ENCODE measurements at places on chromosomes 11 and 22.

DNA sequence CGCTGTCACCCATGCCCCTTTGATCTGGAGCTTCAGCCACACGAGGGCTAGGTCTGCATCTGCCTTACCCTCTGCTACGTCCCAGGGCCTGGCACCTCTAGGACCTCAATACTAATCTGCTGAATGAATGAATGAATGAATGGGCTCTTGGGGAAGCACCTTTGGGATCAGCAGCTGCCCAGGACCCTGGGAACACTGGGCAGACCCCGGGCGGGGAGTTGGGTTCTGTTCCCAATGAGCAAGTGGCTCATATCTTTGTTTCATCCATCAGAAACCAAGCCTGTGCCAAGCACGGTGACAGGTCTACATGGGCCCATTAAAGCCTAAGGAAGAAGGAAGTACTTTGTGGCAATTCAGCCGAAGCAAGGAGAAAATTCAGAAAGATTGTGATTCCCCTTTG is 41.5 kb upstream of the SHISAL1 start:
- DNase-seq: no peak

DNA sequence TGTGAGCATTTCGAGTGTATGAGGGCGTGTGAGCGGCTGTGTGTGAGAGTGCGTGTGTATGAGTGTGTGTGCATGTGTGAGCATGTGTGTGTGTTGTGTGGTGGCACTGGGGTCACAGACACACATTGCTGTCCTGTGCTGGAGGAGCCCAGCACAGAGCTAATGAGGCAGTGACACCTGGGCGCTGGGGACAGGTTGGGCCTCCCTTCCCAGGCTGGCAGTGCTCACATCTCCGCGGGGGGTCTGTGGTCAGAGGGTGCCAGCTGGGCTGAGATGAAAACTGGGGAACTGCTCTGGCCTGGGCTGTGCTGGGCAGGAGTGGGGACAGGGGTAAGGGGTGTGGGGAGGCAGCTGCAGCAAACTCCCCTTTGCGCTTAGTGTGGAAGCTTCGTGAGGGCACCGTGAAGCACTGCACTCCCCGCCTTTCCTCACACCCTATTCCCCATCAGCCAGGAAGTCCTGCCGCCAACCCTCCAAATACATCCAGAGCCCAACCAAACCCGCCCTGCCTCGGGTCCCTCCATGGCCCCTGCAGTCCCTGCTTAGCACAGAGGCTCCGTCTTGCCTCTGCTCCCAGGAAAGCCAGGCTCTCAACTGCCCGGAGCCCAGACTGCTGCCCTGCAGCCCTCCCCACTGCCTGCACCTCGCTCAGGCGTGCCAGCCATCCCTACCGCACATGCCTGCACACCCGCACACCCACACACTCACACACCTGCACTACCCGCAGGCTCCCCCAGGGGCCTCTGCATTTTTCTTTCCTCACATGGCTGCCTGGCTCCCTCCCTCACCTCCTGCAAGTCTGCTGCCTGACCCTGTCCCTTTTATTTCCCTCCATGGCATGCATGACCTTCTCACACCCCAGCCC is 62.0 kb upstream of the THY1 start:
- no peak for DNase-seq

GRCh38 chr11:77029829-77030228 is 4.4 kb upstream of the B3GNT6 start:
- no peak for DNase-seq

GRCh38 chr11:76256448-76256847 is 50.1 kb upstream of the WNT11 start:
- DNase-seq: no peak

DNA sequence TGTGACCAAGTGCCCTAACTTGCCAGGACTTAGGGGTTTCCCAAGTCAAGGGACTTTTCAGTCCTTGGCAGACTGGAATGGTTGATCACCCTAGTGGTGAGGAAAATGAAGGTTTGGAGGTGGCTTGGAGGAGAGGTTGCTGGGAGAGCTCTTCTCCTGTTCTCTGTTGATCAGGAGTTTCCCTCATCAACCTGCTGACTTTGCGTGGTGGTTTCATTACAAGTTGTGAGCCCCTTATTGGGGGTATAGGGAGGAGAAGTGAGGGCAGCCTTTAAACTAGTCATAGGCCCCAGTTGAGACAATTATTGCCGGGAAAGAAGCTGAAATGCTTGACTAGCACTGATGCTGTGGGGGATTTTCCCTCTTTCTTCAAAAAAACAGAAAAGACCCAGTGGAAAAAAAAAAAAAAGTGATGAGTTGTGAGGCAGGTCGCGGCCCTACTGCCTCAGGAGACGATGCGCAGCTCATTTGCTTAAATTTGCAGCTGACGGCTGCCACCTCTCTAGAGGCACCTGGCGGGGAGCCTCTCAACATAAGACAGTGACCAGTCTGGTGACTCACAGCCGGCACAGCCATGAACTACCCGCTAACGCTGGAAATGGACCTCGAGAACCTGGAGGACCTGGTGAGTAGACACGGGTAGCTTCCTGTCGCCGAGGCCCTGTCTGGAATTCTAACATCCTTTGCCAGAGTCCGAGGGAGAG is at the start of gene CXCR5:
CXCR5 (plus strand) TSS at position 525 of the 704 bp plus-strand sequence; CDS start at position 575, 50 bp downstream.
- no peak for DNase-seq

DNA sequence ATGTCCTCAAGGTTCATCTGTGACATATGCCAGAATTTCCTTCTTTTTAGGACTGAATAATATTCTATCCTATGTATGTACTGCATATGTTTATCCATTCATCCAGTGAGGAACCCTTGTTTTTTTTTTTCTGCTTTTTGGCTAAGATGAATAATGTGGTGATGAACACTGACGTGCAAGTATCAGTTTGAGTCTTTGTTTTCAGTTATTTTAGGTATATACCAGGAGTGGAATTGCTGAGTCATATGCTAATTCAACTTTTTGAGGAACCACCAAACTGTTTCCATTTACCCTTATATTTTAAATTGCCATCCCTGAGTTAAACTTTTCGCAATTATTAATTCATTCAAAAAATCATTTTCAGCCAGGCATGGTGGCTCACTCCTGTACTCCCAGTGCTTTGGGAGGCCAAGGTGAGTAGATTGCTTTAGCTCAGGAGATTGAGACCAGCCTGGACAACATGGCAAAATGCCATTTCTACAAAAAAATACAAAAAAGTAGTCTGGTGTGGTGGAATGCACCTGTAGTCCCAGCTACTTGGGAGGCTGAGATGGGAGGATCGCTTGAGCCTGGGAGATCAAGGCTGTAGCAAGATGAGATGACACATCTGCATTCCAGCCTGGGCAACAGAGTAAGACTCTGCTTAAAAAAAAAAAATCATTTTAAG is 64.2 kb downstream of the MICAL2 start:
- DNase-seq: no peak

DNA sequence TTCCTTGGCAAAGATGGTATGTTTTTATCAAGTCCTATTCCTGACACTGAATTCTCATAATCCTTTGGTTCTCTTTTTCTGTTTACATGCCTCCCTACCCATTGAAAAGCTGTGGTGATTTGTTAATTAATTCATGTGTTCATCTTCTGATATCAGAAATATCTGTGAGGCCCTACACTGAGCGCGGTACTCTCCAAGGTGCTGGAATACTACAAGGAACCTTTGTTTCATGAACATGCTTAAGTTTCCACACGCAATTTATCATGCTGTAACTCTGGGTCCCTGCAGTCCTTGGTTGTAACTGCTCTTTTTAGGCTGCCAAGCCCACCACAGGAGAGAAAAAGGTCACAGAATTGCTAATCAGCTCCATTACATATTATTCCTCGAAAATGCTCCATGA is 331.8 kb downstream of the FAT3 start:
- DNase-seq: no peak

GRCh38 chr11:47355283-47356128 is 3.0 kb upstream of the MYBPC3 start:
- DNase-seq: peak; percentile 79

DNA sequence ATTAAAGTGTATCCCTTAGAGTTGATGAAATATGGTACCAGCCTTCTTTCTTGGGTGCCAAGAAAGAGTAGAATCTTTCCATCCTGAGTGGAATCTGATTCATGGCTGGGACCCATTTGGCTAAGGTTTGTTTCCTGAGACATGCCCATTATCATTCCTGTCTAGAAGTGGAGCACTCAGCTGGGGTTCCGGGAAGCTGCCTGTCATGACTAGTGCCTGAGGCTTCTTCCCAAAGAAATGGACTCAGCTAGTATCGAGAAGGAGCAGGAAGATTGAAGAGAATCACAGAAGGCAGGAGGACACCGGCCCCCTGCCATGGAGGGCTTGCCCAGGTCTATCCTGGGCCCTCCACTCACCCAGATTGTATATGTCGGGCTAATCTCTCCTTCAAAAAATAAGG is 57.6 kb downstream of the KREMEN1 start:
- no peak for DNase-seq

GRCh38 chr11:8095371-8095770 is 14.4 kb downstream of the TUB start:
- no peak for DNase-seq

DNA sequence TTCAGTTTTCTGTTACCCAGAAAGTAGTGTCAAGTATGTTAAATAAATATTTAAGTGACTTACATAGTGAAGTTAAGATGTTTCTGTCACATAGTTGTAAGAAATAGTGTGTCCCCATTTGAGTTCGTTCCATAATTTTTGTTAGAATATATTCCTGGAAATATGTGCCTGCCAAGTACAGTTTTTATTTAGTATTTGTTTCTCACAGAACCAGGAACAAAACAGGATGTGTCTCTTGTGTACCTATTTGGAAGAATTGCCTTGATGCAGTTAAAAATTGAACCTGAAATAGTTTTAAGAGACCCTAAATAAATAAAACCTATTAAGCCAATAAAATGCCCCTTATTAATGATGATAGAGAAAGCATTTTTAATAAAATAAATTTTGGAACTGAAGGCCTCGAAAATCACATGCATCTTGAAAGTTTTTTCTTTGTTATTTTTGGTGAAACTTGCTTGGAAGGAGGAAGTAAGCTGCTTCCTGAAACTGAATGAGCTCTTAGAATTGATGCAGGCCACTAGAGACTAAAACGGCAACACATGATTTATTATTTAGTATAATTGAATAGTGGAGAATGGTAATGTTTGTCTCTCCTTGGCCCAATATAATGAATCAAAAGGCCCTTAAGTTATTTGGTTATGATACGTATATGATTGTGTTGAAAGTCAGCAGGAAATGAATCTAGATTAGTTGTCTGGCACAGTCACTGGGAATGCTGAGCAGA is 55.9 kb downstream of the SWAP70 start:
- no peak for DNase-seq

DNA sequence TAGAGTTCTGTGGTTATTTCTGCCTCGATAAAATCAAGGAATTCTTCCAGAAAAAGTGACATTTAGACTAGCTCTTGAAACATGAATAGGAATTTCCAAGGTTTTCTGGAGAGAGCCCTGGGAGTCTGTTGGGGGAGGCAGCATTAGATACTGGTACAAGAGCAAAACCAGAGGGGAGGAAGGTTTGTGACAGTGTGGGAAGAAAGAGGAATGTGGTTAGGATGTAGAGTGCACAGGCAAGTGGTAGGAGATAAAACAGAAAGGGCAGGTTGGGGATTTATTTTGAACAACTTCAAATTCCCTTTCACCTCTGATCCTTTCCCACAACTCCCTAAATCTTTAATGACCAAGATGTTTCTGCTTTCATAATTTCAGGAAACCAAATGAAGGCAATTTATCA is 588.4 kb downstream of the METTL15 start:
- DNase-seq: no peak

GRCh38 chr22:45051946-45052345 is 42.1 kb upstream of the PHF21B start:
- DNase-seq: no peak

DNA sequence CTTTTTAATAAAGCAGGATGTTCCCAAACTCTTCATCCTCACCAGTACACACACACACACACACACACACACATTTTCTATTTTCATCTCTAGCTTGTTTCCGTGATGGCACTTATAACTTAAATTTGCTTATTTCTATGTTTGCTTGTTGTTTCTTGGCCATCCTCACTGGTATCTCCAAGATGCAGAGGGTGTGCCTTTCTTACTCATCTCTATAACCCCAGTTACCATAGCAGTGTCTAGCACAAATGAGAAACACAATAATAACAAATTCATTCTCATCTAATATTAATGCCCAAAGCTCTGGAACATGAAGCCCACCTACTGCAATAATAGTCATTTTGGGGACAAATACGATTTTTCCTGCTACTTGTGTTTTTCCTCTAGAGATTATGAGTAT is 156.3 kb downstream of the GRM5 start:
- DNase-seq: no peak

- no peak for DNase-seq
These were observed 1460.5 kb downstream of the TBC1D22A start for GRCh38 chr22:48222742-48223487.

GRCh38 chr11:75867778-75868374 is 52.9 kb downstream of the UVRAG start:
- DNase-seq: peak; percentile 20

DNA sequence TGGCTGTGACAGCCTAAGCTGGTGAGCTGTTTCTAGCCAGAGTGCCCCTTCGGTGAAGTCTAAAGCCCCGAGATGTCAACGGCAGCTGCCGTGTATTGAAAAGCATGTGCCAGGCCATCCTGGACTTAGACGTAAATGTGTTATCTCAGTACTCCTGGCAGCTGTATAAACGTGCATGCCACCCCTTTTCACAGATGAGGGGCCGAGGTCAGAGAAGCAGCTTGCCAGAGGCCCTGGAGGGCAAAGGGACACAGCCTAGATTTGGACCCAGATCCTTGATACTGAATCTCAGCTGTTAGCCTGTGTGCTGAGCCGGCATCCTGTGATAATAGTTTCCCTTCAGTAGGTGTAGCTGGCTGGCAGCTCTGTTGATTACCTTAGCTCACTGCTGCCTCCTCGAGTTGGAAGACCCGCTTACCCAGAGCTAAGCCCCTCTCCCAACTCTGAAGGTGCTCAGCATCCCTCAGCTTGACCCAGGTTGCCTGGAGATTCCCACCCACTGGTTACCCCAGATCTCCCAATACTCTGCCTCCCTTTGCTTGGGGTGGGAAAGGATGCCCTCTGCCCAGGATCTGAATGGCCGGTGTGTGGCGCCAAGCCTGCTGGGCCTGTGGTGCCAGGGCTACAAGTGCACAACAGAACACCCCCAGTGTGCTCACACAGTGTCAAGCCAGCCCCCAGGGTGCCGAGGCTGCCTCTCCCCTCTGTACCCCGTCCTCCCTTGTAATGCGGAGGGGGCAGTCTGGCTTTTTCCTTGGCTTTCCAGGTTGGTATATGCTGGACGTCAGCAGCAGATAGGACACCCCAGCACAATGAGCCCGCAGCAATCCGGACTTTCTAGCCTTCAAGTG is 59.8 kb upstream of the WNT7B start:
- DNase-seq: no peak

- no peak for DNase-seq
These were observed 6.6 kb upstream of the FUT4 start for GRCh38 chr11:94537031-94537600.

DNA sequence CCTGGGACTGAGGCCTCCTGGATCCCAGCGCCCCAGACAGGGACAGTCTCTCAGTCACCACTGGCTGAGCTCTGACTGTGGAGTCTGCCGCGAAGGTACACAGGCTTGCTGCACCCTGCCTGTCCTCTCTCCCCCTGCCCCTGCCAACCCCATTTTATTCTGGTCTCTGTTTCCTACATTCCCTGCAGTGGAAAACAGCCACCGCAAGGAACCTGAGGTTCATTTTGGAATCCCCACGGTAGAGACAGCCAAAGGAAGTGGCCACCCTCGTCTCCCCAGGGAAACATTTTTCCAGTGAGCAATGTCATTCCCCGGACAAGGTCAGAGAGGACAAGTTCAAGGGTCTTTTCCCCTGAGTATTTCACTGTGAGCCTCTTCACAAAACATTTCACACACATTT is 56.6 kb downstream of the FBXO7 start:
- no peak for DNase-seq

All from HFF-Myc (cell line).